Renal cortical epithelial cell (primary cell): ENCODE measurements at places on chromosomes 5 and 9. TPM values are rescaled to one million over a fixed set of nuclear protein-coding genes. Genes with fewer than 3 reads are reported as not detected.
A peak's percentile ranks its signal among the peaks of the same experiment; 100 is the strongest.

- DNase-seq, result peak; percentile 19
Observed at GRCh38 chr5:53820119-53820801, 259.8 kb downstream of the NDUFS4 start.

The MEIKIN gene
- total RNA-seq, result not detected in 2 replicates

- DNase-seq, result no peak
Observed at GRCh38 chr5:60700416-60700757, 421 bp upstream of the DEPDC1B start.

DNA sequence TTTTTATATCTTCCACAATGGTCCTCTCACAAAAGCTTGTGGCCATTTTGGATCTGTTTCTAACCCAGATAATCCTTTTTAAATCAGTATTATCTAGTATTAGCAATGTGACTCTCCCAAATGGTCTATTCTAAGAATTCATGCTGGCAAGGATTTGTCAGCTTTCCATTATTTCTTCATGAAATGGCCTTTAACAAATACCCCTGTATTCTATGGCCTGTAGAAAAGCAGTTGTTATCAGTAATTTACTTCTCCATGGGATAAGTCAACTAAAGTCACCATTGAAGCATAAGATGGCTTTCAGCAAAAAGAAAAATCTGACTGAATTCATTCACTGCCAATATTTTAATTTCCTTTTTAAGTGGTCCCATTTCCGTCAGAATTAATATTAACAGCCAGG is 346.4 kb upstream of the FAM174A start:
- DNase-seq, result no peak

- no peak for DNase-seq
Observed at GRCh38 chr5:27412384-27412783, 374.0 kb upstream of the CDH9 start.

DNA sequence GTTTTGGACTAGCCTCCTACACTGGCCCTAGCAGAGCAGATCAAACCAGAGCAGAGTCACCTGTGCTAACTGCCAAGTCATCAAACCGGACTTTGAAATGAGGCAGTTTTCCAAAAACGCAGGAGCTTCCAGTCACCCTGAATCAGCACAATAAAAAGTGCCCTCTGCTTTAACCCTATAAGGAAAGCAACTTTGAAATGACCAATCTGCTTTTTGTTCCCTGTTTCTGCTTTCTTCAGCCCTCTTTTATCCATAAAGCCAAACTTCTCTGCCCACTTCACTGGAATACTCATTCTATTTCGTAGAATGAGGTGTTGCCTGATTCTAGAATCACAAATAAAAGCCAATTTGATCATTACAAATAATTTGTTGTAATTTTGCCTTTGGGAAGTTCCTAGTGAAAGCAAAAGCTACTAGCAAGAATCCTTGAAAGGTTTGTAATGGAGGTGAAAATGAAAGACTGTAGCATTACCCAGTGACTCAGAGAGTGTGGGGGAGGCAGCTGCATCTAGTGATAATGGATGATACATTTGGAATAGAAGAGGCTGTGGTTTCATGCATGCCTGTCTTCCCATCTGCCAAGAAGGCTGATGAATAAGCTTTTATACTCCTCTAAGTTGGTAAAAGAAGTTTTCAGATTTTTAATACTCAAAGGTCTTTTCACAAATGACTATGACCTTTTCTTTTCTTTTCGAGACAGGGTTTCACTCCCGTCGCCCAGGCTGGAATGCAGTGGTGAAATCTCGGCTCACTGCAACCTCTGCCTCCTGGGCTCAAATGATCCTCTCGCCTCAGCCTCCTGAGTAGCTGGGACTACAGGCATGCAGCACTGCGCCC is 14.9 kb downstream of the SPAAR start:
- peak; percentile 98 for DNase-seq

DNA sequence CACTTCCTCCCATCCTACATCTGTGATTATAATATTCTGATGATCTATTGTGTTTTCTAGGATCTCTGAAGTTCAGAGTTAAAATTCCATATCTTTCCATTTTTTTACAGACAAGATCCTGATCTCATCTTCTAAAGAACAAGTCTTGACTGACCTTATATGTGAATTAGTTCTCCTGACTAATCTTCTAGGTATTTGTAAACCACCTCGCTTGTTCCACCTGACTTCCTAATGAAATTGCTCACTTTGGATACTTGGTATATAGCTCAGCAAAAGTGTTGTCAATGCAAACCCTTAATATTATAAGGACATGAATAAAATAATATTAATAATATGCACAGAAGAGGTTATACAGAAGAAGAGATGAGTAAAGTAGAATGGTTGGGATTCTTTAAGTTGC is 68.2 kb upstream of the NR4A3 start:
- peak; percentile 87 for DNase-seq

The PAXX gene
- 13.6 and 26.9 TPM in 2 replicates for total RNA-seq

The CCL28 gene
- total RNA-seq, result 11.0 and 26.6 TPM in 2 replicates

- peak; percentile 27 for DNase-seq
Observed at GRCh38 chr9:107387409-107387808, 102.2 kb downstream of the KLF4 start.
